ENCODE measurements at places on chromosomes 13 and 19.

GRCh38 chr13:33454844-33455705, 169.5 kb upstream of the STARD13 start:
- peak; percentile 22 for DNase-seq

GRCh38 chr13:101401196-101401595, 15.1 kb downstream of the NALCN start:
- no peak for DNase-seq

DNA sequence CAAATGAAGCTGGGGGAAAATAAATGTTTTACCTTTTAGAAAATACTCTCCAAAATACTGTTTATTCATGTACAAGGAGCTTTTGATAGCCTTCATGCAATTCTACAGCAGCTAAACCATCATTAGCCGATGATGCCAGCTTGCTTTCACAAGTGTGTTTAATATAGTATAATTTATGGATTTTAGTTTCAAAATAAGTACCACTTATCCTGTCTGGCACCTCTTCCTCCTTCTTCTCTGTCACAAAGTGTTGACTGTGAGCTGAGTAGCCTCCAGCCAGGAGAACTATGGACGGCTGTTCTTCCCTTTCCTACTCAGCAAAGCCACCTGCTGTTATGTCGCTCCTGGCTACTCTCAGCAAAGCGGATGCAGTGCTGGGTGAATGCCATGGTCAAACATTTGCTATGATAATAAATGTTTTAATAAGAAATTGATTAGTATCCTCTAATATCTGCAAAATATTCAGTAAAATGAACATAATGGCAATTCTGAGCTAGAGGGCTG, 238.2 kb downstream of the LIG4 start:
- no peak for DNase-seq

DNA sequence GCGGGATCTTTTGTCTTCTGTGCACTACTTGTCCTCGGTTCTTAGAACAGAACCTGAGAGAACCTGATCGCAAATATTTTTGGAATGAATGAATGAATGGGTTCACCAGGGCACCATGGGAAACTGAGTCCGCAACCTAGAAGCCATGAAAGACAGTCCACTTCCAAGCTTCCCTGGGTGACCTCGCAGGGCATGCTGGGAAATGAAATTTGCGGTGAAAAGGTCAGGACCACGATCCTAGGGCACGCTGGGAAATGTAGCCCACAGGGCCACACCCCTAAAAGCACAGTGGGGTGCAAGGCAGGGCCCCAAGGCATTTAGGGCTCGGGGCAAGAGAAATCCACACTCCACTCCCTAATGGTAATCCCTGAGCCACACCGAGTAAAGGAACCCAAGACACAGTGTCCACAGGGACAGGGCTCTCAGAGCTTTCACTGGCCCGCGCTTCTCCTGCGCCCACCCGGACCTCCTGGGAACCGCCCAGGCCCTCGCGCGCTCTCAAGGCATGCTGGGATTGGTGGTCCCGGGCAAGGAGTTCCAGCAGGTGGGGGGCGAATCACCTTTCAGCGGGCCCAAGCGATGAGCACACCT, 1.1 kb upstream of the PPP1R12C start:
- DNase-seq, result no peak

GRCh38 chr13:75920536-75920935, 284.4 kb downstream of the LMO7 start:
- no peak for DNase-seq

- no peak for DNase-seq
Measured at GRCh38 chr13:77637588-77637987, 59.9 kb upstream of the SLAIN1 start.

DNA sequence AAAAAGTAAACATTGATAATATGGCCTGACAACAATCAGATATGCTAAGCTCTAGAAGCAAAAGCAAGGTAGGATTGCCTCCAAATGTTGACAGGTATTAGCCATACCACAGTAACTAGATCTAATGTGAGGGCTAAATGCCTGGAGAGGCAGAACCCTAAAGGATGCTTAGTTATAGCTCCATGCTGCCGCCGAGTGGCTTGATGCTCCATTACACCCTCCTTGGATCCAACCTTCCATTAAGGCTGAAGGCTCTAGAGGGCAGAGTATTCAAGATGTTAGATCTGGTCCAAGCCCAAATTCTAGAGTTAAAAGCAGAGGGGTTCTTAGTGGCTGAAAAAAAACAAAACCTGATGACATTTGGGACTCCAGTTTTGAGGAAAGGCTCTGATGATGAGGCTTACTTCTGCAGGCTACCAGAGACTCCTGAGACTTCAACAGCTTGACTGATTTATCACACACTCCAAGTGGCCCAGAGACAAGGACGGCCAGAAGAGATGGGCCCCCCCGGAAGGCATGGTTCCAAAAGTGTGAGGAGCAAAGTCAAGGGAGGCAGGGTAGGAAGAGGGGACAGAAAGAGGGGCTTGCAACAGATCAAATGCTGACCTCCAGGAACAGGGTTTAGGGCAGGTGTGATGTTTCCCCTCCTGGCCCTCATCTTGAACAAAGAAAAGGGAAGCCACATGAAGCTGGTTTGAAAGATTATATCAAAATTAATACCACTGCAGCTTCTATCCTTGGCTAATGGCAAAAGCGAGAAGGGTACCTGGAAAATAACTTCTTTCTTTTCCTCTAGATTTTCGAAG, 21.9 kb upstream of the CPB2 start:
- peak; percentile 59 for DNase-seq

DNA sequence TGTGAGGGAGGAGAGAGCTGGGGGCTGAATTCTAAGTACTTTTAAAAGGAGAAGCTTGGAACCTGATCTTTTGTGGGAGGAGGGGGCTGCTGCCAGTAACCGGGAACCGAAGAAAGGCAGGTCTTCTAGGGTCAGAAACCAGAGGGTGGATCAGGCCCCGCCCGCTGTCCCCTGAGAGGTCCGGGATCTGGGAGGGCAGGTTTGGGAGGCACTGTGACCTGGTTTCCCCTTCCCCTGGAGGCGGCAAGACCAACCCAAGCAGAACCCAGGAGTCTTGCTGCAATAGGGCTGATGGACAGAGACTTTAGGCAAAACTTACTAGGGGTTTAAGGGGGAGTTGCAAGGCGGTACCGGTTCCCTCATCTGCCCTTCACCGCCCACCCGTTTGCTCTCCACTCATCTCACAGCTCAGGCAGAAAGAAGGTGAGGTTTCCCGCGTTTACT, 707 bp upstream of the KLK8 start:
- DNase-seq, result no peak

Data from fibroblast of the conjunctiva (primary cell).